Renal pelvis (tissue), 12 donors: ENCODE measurements at places on chromosomes 6 and 20. TPM values are rescaled to one million over a fixed set of nuclear protein-coding genes. Genes with fewer than 3 reads are reported as not detected.

The CENPW gene
- 28.2 TPM for polyA plus RNA-seq

The XRN2 gene
- 95.1 TPM for polyA plus RNA-seq

The LAMA2 gene
- polyA plus RNA-seq: 39.9 TPM

The PI3 gene
- not detected for polyA plus RNA-seq

The LAMP5 gene
- 8.1 TPM for polyA plus RNA-seq
